Esophagus mucosa (tissue), 1 donor: ENCODE measurements at places on chromosomes 12 and 14. TPM values are rescaled to one million over a fixed set of nuclear protein-coding genes. Genes with fewer than 3 reads are reported as not detected.
A peak's percentile ranks its signal among the peaks of the same experiment; 100 is the strongest.

The CCNB1IP1 gene
- 27.9 TPM for total RNA-seq

The IL22 gene
- 0.44 TPM for total RNA-seq

The RDH16 gene
- 2.4 TPM for total RNA-seq

DNA sequence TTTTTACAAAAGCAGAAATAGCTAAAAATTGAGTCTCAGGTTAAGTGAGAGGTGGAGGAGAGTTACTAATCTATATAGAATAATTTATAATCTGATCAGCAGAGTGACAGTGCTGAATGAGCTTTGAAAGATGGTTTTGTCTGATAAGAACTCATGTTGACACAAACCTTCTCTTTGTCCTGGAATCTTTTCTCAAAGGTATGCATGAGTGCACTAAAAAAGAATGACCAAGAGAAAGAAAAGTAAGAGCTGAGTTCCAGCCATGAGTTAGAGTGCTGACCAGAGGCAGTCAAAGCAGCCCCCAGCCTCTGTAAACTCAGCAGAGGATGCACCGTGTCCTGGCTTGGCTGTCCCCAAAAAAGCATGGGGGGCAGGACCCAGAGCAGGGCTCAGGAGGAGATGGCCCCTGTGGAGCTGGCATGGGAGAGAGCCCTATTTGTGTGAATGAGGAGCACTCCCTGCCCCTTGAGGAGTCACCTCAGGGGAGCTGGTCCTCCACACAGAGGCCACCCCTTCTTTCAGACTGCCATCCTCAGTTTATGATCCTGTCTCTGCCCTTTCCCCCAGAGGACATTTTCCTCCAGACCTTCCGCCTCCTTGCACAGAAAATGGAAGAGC lies 129.8 kb downstream of the SEC23A start:
- no peak for ATAC-seq

DNA sequence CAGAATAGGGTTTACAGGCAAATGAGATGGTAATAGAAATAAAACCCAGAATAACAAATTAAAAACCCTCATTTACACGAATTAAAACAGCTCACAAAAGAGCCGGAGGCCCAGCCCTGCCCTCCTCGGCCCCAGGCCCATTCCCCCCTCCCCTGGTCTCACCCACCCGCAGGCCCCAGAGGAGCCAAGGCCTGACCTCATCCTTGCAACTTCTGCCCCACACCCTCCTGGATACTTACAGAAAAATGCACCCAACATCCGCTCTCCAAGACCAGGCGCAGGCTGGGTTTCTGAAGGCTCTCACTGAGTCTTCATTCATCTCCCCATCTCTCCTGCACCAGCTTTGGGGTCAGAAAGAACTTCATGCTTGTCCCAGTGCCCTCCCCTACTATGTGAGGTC lies 16.2 kb upstream of the VSX2 start:
- no peak for ATAC-seq

GRCh38 chr14:59132796-59133494 lies 55.5 kb upstream of the DAAM1 start:
- no peak for ATAC-seq

DNA sequence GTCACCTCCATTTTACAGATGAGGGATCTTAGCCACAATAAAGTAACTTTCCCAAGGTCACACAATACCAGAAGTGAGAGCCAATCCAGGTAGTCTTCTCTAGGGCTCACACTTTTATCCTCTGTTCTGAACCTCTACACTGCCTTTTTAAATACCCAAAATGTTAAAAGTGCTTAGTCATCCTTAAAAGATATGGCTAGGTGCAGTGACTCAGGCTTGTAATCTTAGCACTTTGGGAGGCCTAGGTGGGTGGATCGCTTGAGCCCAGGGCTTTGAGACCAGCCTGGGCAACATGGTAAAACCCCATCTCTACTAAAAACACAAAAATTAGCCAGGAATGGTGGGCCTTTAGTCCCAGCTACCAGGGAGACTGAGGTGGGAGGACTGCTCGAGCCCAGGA lies 104.1 kb upstream of the PPP4R3A start:
- no peak for ATAC-seq

DNA sequence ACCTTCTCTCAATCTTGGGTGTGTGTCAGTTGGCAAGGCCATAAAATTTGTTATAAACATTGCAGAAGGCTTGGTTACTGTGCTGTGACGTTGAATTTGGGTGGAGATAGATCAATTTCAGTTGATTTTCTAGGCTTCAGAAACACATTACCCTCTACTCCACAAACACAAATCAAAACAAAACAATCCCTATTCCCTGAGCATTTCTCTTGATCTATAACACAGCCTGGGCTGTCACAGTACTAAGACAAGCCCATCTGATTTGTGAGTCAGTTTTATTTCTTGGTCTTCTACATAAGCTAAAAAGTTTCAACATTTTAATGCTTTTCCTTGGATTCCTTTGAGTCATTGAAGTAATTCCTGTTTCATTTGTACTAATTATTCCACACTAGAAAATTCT lies 79.8 kb downstream of the PTPN11 start:
- ATAC-seq, result no peak

DNA sequence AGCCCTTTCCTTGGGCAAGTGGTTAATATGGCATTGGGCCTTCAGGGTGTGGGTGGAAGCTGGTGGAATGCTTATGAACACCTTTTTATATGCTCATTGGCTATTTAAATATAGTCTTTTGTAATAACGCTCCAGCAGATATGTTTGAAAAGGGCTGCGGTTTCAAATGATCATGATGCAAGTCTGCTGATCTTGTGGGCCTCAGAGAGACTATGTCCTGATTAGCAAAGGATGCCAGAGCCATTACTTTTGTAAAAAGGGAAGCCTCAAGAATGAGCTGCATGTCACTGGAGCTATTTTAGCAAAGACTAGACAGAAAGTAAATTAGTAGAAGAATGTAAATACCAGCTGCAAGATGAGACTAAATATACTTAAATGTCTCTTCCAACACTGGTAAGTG lies 200.5 kb downstream of the GXYLT1 start:
- no peak for ATAC-seq

DNA sequence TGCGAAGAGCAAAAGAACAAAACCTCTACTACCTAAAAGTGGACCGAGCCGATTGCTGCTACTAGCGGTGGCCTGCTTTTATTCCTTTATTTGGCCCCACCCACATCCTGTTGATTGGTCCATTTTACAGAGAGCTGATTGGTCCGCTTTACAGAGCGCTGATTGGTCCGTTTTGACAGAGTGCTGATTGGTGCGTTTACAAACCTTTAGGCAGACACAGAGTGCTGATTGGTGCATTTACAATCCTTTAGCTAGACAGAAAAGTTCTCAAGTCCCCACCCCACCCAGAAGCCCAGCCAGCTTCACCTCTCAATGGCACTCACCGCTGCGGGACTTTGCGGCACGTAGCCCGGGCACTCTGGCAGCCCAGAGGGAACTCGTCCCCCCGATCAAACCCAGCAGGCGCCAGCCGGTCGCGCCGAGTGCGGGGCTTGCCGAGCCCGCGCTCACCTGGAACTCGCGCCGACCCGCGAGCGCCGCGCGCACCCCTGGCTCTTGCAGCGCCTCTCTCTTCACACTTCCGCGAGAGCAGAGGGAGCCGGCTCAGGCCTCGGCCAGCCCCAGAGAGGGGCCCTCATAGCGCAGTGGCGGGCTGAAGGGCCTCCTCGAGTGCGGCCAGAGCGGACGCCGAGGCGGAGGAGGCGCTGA lies 8.7 kb upstream of the FGD4 start:
- ATAC-seq, result peak; percentile 63

DNA sequence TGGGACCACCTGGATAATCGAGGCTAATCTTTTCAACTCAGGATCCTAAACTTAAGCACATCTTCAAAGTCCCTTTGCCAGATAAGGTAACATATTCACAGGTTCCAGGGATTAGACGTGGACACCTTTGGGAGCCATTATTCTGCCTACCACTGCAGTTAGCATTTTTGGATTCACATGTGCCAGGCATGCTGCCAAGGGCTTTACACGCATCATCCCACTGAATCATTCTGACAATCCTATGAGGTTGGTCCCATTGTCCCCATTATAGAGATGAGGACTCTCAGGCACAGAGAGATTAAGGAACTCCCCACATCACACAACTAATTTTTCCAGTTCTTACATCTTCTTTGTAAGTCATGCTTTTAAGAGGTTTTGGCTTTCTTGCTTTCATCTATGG lies 34.5 kb downstream of the RTN1 start:
- ATAC-seq, result no peak

DNA sequence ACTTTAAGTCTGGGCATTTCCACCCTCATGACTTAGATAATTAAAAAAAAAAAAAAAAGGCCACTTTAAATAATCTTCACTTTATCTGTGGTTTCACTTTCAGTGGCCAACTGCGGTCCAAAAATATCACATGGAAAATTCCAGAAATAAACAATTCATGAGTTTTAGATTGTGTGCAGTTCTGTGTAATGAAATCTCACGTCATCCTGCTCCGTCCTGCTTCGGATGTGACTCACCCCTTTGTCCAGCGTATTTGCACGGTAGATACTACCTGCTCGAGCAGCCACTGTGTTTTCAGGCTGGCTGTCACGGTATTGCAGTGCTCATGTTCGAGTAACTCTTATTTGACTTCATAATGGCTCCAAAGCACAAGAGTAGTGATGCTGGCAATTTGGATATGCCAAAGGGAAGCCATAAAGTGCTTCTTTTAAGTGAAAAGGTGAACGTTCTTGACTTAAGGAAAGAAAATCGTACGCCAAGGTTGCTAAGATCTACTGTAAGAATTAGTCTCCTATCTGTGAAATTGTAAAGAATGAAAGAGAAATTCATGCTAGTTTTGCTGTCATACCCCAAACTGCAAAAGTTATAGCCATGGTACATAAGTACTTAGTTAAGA lies 2.4 kb downstream of the E2F7 start:
- ATAC-seq, result peak; percentile 82

The OR4Q2 gene
- not detected for total RNA-seq

- ATAC-seq, result no peak
These were observed 50.8 kb downstream of the NTN4 start for GRCh38 chr12:95739561-95740313.

DNA sequence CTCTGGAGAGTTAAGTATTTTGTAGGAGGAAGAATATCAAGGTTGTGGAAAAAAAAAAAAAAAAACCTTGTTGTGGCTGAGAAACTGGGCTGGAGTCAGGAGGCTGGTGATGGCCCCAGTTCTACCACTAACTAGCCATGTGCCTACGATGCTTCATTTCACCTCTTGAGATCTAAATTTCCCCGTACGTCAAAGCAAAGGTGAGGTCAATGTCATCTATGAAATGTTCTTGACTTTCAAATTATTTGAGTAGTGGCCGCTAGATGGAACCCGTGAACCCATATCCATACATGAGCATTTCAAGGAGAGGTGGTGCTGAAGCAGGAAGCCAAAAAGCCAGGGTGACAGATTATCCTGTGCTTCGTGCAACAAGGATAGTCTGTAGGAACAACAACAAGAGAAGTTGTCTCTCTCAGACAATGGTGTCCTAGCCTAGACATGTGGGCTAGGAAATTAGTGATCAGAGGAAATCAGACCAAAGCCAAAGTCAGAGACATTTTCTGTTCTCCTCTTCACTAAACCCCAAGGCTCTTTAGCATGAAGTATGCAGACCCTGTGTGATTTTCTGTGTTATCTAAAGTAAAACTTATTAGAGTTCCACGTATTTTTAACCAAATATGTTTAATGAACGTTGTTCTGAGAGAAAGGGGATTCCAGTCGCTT lies 95.5 kb upstream of the ETV6 start:
- peak; percentile 73 for ATAC-seq

GRCh38 chr12:116236148-116236731 lies 41.3 kb downstream of the MED13L start:
- peak; percentile 47 for ATAC-seq

The TUNAR gene
- not detected for total RNA-seq

DNA sequence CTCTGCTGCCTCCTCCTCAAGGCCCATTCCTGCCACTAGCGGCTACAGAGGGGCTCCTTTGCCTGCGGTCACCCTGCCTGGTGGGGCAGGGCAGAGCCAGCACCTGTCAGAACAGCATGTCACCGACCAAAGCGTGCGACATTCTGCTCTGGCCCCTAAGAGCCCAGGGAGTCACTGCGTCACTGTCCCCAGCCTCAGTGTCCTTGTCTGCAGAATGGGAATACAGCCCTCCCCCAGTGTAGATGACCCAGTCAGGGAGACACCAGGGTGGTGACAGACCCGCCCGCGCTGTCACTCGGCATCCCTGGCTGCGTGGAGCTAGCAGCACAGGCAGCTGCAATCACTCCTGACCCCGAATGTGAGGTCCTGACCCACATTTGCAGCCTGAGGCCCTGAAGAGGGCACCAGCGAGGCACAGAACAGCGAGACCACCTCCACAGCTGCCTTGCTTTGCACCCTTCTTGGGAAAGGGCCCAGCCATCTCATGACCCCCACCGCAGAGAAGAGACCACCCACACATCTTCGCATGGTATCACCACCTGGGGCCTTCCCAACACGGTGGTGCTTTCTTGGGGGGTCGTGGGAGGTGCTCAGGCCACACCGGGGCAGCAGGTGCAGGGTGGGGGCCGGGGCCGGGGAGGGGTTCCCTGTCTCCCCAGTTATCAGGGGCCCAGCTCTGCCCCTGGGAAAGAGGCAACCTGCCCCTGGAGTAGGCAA lies 2.5 kb downstream of the AHNAK2 start:
- ATAC-seq, result no peak

DNA sequence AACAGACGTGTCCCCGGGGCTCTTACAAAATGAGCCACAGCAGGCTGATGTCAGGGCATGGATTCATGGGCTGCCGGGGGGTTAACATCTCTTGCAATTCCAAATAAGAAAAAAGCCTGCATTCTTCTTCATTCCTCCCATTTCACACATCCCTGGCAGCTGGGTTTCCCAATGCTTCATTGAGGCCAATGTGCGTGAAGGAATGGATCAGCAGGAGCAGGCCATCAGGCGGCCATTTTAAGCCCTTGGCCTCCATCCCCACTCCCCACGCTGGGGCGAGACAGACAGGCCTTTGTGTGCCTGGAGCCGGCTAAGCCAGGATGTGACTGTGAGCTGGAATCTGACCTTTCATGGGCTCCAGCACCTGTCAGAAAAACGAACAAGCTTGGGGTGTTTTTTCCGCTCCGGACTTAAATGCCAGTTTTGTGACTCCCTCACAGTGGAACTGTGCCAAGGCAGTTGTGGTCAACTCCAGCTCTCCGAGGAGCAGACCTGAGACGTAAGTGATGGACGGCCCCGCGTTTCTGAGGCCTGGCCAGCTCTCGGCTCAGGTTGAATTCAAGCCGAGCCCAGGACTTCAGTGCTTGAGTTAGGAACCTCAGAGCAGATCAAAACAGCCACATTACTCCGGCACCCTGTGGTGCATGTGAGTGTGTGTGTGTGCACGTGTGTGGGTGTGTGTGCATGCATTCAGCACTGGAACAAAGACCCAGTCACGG lies 133.1 kb downstream of the TMEM30B start:
- ATAC-seq, result no peak

The PMEL gene
- 0.52 TPM for total RNA-seq

GRCh38 chr14:87934185-87934584 lies 58.8 kb downstream of the GALC start:
- no peak for ATAC-seq

The ABCD2 gene
- 0.12 TPM for total RNA-seq
